ENCODE measurements at places on chromosomes 4 and X. TPM values are rescaled to one million over a fixed set of nuclear protein-coding genes. Genes with fewer than 3 reads are reported as not detected.

Gene NXT2
- 6.3 TPM for total RNA-seq

Gene SPANXB1
- total RNA-seq = not detected

DNA sequence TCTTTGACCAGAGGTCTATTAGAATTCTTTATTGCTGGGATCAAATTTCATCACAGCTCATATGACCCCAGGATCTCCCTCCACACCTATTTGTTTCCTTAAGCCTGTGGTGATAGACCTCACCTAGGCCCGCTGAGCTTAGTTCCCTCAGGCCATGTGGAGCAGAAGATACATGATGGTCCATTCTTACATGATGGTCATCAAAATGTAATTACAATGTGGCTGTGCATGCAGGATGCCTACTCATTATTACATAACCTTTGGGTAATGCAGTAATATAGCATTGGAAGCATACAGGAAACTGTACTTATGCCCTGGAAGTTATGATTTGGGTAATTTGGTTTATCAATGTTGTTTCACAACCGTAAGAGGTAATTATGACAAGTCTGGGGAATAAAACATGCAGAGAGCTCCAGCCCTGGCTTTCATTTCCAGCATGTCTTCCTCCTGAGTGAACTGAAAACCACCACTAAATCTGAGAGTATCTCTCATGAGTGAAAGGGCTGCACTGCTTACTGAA lies 67.0 kb upstream of the AGA start:
- no peaks in the 10 kb centered on the region for H3K27me3 ChIP-seq
- DNase-seq = no peak
- no peak overlapping the region for H3K27ac ChIP-seq
- H3K4me1 ChIP-seq = no peaks in the 10 kb centered on the region

GRCh38 chr4:36891971-36892370 lies 352.6 kb upstream of the NWD2 start:
- no peaks in the 10 kb centered on the region for H3K27me3 ChIP-seq
- DNase-seq = no peak
- H3K36me3 ChIP-seq = no peaks in the 10 kb centered on the region
- H3K4me1 ChIP-seq = no peaks in the 10 kb centered on the region
- H3K27ac ChIP-seq = no peak overlapping the region

DNA sequence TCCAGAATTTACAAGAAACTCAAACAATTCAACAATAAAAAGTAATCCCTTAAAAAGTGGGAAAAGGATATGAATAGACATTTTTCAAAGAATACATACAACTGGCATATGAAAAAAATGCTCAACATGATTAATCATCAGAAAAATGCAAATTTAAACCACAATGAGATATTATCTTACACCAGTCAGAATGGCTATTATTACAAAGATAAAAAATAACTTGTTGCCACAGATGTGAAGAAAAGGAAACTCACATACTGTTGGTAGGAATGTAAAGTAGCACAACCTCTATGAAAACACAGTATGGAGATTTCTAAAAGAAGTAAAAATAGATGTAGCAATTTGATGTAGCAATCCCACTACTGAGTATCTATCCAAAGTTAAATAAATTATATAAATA lies 65.1 kb upstream of the DIAPH2 start:
- H3K27ac ChIP-seq = no peak overlapping the region

DNA sequence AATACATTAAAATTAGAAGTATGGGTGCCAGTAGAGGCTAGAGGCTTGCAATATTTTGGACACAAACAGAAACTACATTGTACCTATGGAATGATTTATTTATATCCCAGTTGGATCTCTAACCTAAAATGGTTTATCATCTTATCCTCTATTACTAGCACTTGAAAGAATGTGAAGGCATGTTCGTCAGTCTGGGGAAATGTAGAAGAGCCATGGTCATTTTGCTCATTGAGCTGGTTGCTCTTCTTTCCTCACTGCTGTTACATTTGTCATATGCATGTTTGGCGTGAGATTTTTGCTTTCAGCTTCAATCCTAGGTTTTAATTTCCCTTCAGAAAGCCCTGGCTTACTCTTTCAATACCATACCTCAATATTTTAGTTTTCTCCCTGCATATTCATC lies 82.4 kb upstream of the MYOZ2 start:
- H3K4me3 ChIP-seq = no peak overlapping the region
- DNase-seq = no peak
- no peaks in the 10 kb centered on the region for H3K36me3 ChIP-seq
- H3K27ac ChIP-seq = no peak overlapping the region
- H3K4me1 ChIP-seq = no peaks in the 10 kb centered on the region

- H3K4me1 ChIP-seq = peaks cover 6% of the 10 kb centered on the region
- no peak for DNase-seq
- H3K4me3 ChIP-seq = no peak overlapping the region
- no peaks in the 10 kb centered on the region for H3K27me3 ChIP-seq
- no peak overlapping the region for H3K27ac ChIP-seq
- no peaks in the 10 kb centered on the region for H3K36me3 ChIP-seq
Observed at GRCh38 chr4:75634951-75635350, 4.6 kb upstream of the CDKL2 start.

DNA sequence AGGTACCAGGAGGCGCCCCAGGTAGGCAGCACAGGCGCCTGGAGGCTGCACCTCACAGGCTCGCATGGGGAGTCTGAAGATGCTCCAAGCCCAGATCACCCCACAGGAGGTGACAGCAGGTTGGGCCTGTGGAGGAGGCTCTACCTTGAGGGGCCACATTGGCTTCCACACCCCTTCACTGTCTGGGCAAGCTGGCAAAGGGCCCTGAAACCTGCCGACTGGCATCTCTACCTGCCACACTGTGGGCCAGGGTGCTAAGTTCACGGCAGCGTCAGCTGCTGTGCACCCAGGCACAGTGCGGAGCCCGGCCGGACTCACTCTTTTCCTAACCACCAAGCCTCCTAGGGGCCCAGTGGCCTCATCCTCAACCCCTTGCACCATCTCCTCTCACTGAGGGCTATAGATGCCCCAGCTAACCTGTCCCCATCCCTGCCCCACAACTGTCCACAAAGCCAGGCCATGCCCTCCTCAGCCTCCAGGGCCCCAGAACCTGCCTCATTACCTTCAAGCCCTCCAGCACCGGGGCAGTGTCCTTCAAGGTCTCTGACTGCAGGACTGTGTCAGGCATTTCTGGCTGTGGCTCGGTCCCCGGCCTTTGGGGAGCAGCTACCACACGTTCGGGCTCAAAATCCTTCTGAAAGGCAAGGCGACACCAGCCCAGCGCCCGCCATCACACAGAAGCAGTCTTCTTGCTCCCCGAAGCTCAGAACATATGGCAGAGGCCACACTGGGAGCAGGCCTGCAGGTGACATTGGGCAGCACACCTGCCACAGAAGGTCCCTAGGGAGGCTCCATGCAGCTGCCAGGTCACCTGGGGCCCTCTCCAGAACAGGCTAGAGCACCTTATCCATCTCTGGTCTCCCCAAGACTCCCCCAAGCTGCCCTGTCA lies 28.8 kb downstream of the FGFR3 start:
- DNase-seq = no peak
- H3K4me1 ChIP-seq = no peaks in the 10 kb centered on the region
- no peak overlapping the region for H3K27ac ChIP-seq

GRCh38 chr4:7980036-7980435 lies 40.4 kb upstream of the AFAP1 start:
- no peaks in the 10 kb centered on the region for H3K27me3 ChIP-seq
- no peaks in the 10 kb centered on the region for H3K36me3 ChIP-seq
- no peak overlapping the region for H3K27ac ChIP-seq
- no peak overlapping the region for H3K4me3 ChIP-seq
- no peak for DNase-seq

- DNase-seq = no peak
- H3K27ac ChIP-seq = no peak overlapping the region
Observed at GRCh38 chrX:153408221-153408721, 3.0 kb upstream of the ZFP92 start.

DNA sequence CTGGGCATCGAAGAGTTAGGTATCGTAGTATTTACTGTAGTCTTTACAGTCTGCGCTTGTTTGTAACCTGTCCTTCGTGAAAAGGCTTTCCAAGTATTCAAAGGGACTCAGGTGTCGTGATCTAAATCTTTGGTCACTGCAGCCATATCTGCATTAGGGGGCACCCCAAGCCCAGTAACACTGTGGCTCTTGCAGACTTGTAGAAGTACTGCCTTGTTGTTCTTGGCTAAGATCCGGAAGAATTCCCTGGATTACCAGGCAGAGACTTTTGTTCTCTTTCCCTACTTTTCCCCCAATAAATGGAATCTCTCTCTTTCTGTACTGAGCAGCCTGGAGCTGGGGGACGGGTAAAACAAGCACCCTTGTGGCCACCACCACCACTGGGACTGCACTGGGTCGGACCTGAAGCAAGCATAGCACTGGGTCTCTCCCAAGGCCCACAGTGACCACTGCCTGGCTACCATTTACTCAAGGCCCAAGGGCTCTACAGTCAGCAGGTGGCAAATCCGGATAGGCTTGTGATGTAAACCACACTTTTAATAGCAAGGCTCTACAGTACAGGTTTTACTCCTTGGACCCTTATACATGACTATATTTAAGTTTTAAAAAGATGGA lies 12.0 kb downstream of the CXorf58 start:
- DNase-seq = no peak
- H3K4me3 ChIP-seq = no peak overlapping the region
- H3K36me3 ChIP-seq = no peaks in the 10 kb centered on the region

GRCh38 chr4:121655320-121656268 lies 41.2 kb downstream of the ANXA5 start:
- no peak for DNase-seq
- H3K27me3 ChIP-seq = no peaks in the 10 kb centered on the region
- no peak overlapping the region for H3K4me3 ChIP-seq
- no peaks in the 10 kb centered on the region for H3K36me3 ChIP-seq

- DNase-seq = no peak
- H3K4me1 ChIP-seq = no peaks in the 10 kb centered on the region
- H3K27ac ChIP-seq = no peak overlapping the region
- no peak overlapping the region for H3K4me3 ChIP-seq
Observed at GRCh38 chr4:14667624-14668151, 334.6 kb upstream of the CPEB2 start.

DNA sequence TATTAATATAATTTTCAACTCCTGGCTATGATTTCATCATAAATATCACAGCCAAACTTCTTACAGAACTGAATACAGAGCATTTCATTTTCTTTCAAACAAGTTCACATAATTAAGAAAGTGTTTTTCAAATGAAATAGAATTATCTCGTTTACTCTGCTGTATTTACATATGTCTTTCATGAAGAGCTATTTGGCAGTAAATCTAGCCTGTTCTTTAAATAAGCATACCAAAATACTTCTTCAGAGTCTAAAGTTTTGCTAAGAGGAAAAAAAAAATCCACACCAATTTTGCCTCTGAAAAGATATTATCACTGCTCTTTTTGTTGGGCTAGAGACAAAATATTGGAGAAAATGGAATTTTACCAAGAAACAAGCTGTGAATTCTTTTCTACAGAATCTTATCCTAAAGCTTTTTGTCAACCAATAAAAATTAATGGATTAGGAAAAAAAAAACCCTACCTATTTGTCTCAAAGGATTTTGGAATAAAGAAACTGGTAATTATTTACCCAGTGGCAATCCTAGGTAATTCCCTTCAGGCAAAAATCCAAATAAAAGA lies 287.9 kb upstream of the NR3C2 start:
- no peak overlapping the region for H3K4me3 ChIP-seq
- H3K27ac ChIP-seq = no peak overlapping the region
- H3K27me3 ChIP-seq = no peaks in the 10 kb centered on the region

DNA sequence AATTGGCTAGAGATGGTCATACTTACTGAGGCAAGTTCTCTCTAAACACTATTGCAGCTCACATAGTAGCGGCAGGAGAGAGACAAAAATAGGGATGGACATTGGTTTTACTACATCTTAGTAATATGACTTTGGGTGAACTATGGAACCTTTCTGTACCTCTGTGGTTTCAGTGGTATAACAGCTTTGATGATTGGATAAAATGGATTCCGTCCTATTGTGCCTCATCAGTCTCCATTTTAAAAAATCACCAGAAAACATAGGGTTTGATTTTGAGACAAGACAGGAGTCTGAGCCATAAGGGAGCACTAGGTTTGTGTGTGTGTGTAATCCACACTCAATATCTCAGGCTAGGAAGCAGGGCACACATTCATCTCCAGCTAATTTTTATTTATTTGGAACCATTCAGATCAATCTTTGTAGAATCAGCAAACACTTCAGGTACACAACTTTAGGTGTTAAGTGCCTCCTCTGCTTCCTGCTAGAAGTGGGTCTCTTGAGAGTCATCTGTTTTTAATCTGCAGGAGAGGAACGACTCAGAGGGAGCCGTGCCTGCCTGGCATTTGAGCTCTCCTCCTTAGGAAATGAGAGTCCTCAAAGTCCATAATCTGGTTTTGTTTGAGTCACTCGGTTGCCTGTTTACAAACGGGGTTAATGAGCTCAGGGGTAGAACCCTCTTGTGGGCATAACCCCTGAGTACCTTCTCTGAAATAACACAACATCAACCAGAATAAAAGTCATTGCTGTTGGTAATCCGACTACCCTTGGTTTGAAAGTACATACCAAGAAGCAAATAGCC lies 238.5 kb upstream of the BOD1L1 start:
- H3K4me1 ChIP-seq = no peaks in the 10 kb centered on the region
- DNase-seq = no peak
- no peaks in the 10 kb centered on the region for H3K36me3 ChIP-seq
- H3K27ac ChIP-seq = no peak overlapping the region
- H3K27me3 ChIP-seq = no peaks in the 10 kb centered on the region

DNA sequence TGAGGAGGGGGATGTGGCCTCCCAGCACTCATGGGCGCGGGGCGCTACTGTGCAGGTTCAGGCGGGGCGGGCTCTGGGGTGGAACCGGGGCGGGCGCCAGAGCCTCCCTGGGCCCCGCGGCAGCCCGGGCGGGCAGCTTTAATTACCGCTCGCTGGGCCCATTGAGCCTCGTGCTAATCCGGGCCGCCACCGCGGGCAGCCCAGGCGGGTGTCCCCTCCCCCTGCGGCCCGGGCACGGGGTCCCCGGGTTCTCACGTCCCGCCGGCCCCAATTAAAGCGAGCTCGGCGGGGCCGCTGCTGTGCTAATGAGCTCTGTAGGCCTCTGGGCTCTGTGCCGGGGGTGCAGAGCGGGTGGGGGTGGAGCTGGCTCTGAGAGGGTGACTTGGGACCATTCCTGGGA lies 22.8 kb upstream of the FGFR3 start:
- no peak for DNase-seq
- no peak overlapping the region for H3K4me3 ChIP-seq
- H3K4me1 ChIP-seq = no peaks in the 10 kb centered on the region
- H3K27ac ChIP-seq = no peak overlapping the region
- H3K36me3 ChIP-seq = no peaks in the 10 kb centered on the region

Measured in CD4-positive, alpha-beta memory T cell (primary cell).